Hepatocyte (in vitro differentiated cells): ENCODE measurements at places on chromosomes 2 and 18. TPM values are rescaled to one million over a fixed set of nuclear protein-coding genes. Genes with fewer than 3 reads are reported as not detected.
A peak's percentile ranks its signal among the peaks of the same experiment; 100 is the strongest.

Gene PIKFYVE
- 30.3 and 30.7 TPM in 2 replicates for total RNA-seq

Gene UPP2
- 0.52 and 0.70 TPM in 2 replicates for total RNA-seq

Gene KCNJ13
- total RNA-seq = 56.6 and 69.1 TPM in 2 replicates

Gene CLIP4
- 31.2 and 35.6 TPM in 2 replicates for total RNA-seq

DNA sequence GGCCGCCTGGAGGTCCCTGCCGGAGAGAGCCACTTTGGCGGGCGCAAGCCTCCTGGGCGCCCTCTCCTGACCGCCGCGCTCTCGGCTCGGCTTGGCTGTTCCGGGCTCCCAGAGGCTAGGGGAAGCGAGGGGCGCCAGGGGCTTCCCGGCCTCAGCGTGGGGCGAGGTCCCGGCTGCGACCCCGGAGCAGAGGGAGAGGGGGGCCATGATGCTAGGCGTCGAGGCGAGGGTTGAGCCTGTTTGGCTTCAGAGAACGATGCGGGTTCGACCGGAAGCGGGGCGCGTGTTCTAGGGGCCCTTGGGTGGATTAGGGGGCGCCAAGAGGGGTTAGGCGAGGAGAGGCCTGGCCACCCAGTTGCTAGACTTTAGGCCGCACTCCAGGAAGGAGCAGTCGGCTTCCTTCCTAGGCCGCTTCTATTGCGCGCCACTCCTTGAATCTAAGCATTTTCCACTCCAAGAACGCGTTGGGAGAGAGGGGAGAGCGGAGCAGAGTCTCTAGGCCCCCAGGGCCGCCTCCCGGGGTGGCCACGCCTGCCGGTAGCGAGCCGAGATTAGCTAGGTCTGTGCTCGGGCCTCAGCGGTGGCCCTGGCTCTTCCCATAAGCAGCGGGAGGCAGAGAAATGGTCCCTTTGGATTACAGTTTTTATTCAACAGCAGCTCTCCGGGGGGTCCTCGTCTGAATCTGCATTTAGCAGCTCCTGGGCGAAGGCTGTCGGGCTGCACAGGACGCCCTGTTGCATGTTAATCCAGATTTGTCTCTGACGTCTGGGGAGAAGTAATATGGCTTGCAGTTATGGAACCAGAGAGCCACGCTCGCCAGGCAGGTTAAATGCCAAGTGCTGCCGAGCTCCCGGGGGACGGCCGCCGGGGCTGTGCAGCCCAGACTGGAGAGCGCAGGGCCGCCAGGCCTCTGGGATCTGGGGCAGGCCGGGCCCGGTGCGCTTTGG, 11.3 kb downstream of the MEIS1 start:
- DNase-seq = peak; percentile 55
